ENCODE measurements at places on chromosomes 4 and X. TPM values are rescaled to one million over a fixed set of nuclear protein-coding genes. Genes with fewer than 3 reads are reported as not detected.
A peak's percentile ranks its signal among the peaks of the same experiment; 100 is the strongest.

DNA sequence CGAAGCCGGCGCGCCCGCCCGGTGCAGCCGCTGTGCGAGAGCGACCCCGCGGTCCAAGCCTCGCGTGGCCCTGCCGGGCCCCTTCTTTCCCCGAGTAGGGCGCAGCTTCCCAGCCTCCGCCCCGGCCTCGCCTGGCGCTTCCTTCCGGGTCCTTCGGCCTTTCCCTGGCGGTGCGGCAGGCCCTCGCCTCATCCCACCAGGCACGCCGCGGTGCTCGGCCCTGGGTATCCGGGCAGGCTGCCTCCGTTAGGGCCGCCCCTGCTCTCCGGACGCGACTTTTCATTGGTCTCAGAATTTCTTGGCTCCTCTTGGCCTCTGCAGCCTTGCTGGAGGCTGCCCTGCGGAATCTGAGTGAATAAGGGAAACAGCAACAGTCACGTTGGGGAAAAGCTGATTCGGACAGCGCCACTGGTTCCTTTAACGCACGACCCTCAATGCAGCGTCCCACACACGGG, 429 bp downstream of the UVSSA start:
- DNase-seq, result peak; percentile 76

- no peak for DNase-seq
Measured at GRCh38 chrX:151543706-151544105, 19.8 kb upstream of the PASD1 start.

DNA sequence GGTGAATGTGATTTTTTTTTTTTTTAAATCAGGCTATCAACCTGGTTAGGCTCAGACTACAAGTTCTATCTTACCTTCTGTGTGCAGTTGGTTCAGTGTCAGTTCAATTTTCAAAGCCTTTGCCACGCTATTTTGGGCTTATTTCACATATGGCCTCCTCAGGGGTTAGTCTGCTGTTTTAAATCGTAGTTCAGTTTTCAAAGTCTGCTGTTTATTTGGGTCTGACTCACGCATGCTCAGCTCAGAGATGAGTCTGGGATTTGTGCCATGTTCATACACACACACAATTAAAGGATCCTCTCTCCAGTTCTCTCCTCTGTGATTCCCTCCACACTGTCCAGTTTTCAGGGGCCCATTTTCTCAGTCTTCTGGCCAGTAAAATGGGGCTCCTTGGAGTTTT, 32.3 kb upstream of the ZFX start:
- no peak for DNase-seq

- no peak for DNase-seq
Measured at GRCh38 chr4:30939684-30940083, 219.5 kb downstream of the PCDH7 start.

- DNase-seq, result peak; percentile 73
Measured at GRCh38 chr4:40672528-40673522, 43.2 kb upstream of the RBM47 start.

- DNase-seq, result no peak
Measured at GRCh38 chr4:142339053-142339452, 507.0 kb downstream of the INPP4B start.

CPLX1 gene
- 0.61 TPM for total RNA-seq

AMBN gene
- not detected for total RNA-seq
